MG63 (cell line): ENCODE measurements at places on chromosomes 3 and 15. TPM values are rescaled to one million over a fixed set of nuclear protein-coding genes. Genes with fewer than 3 reads are reported as not detected.

The PLA2G4F gene
- not detected in 2 replicates for total RNA-seq

The SLC28A2 gene
- not detected in 2 replicates for total RNA-seq

The CCR1 gene
- not detected in 2 replicates for total RNA-seq

GRCh38 chr15:85618956-85619491 lies 175.7 kb downstream of the KLHL25 start:
- peak; percentile 85 for DNase-seq

GRCh38 chr3:60826511-60826910 lies 424.7 kb downstream of the FHIT start:
- DNase-seq, result no peak

- DNase-seq, result no peak
These were observed 40.5 kb downstream of the SCN5A start for GRCh38 chr3:38608961-38609360.

DNA sequence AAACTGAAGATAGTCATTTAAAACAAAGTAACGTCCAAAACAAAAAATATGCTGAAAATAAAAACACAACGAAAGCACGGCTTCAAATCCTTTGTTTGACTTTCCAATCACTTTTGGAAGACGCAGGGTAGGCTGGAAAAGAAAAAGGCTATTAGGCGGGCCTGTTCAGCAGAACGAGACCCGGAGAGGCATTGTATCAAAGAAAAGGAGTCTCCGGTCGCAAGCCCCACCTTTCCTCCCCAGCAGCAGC lies 691 bp downstream of the SENP7 start:
- no peak for DNase-seq

DNA sequence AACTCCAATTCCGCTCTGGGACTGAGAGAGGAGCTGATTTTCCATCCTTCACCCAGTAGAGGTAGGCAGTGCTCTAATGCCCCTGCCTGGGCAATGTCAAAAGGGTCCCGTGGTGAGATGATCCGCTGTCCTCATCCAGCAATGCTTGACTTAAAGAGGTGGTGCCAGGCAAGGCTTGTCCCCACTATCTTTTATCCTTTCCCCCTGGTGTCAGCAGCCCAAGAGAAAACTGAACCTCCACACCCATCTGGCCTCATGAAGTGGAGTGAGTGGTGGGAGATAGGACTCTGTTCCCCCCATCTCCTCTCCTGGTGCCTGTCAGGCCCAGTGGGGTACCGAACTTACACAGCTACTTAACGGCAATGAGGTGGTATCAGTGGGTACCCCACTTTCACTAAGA lies 107.1 kb downstream of the ABHD5 start:
- DNase-seq, result no peak
